NCI-H226 (cell line): ENCODE measurements at places on chromosomes 7 and 10.

GRCh38 chr7:44147026-44147991, 6.2 kb upstream of the MYL7 start:
- DNase-seq = no peak

- no peak for DNase-seq
These were observed 77.5 kb upstream of the CACUL1 start for GRCh38 chr10:118832241-118832651.

DNA sequence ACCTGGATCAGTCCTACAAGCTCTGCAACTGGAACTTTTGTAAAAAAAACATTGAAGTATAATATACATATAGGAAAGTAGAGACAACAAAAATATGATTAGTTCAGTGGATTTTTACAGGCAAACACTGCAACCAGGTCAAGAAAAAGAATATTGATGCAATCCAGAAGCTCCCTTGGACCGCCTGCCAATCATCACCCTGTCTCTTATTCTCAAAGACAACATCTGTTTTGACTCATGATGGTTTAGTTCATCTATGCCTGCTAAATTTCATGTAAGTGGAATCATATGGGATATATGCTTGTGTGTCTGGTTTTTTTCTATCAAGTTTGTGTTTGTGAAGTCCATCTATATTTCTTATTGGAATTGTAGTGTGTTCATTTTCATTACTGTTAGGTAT, 7.7 kb upstream of the HYCC1 start:
- no peak for DNase-seq

DNA sequence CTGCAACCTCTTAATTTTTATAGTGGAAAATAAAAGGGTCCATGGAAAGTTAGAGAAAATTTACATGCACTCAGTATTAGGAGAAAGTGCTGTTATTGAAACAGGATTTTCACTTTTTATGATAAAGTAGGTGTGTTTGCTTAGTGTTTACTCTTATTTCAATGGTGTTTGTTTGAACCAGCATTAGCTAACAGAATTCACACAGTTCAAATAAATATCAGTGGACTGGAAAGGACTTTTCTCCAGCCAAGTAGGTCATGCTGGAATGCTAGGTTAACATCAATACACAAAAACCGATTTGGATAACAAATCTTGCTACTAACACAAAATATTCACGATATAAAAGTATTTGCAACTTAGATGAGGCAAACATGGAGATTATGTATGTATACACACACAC, 49.4 kb upstream of the BET1 start:
- no peak for DNase-seq

DNA sequence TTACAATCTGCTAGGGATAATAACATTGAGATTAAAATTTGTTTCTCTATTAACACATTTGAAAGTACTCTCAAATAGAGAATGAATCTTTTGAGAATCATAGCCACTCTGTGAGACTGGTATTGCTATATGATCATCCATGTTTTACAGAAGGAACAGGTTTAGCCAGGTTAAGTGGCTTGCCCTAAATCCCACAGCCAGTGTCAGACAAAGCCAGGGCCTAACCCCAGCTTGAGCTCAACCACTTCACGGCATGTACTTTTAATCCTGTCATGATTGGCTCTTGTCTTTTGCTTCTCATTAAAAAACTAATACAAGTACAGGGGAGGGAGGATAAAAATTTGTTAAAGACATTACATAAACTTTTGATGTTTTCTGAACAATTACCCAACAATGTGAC, 3.8 kb upstream of the ZNRF2 start:
- DNase-seq = no peak

- DNase-seq = no peak
These were observed 70.5 kb upstream of the ABI1 start for GRCh38 chr10:26931223-26931622.

- no peak for DNase-seq
These were observed 76.0 kb downstream of the AASS start for GRCh38 chr7:122068046-122068445.

DNA sequence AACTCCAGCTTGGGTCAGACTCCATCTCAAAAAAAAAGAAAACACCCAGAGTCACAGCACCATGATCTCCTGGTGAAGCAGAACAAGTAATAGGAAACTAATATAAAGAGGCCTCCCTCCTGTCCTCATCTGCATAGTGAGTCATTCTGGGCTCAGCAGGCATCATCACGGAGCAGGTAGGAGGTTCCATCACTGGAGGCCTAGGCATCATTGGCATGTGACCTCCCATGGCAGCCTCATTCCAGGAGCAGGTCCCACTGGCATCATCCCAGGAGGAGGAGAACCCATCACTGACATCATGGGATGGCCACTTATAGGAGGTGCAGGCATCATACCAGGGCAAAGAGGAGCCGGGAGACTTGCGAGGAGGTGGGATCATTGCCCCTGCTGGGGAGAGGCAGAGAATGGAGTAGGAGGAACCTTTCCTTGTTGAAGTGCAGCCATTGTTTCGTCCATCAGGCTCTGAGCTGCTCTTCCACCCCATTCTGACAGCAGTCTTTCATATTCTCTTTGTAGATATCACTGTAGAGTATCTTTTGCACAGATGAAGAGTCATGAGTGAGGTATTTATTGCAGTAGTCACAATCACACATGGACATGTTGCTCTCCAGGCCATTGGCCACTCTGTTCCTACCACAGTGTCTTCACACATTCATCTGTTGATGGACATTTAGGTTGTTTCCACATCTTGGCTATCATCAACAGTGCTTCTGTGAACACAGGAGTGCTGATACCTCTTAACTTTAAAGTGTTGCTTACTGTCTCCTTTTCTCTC, 73.8 kb downstream of the OSBPL3 start:
- peak; percentile 100 for DNase-seq

DNA sequence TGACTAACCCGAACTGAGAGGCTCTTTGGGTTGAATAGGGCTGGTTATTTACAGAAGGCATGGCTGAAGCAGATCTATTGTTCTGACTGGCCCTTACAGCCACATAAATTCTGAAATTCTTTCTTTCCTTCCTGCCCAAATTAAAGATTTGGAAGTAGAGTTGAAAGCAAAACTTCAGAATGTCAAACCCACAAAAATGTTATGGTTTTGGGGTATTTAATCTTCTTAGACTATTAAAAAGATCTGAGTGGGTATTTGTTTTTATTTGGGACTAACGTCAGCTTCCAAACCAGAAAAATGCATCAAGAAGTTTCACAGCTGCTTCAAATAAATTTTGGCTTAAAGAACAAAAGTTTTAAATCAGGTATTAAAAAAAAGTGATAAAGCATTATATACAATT, 124.5 kb downstream of the AHR start:
- no peak for DNase-seq

- DNase-seq = no peak
These were observed 1.7 kb downstream of the SHTN1 start for GRCh38 chr10:117003336-117003735.

GRCh38 chr10:132384618-132385388, 12.2 kb upstream of the PWWP2B start:
- no peak for DNase-seq

GRCh38 chr7:125561006-125561405, 631.4 kb upstream of the POT1 start:
- DNase-seq = no peak

DNA sequence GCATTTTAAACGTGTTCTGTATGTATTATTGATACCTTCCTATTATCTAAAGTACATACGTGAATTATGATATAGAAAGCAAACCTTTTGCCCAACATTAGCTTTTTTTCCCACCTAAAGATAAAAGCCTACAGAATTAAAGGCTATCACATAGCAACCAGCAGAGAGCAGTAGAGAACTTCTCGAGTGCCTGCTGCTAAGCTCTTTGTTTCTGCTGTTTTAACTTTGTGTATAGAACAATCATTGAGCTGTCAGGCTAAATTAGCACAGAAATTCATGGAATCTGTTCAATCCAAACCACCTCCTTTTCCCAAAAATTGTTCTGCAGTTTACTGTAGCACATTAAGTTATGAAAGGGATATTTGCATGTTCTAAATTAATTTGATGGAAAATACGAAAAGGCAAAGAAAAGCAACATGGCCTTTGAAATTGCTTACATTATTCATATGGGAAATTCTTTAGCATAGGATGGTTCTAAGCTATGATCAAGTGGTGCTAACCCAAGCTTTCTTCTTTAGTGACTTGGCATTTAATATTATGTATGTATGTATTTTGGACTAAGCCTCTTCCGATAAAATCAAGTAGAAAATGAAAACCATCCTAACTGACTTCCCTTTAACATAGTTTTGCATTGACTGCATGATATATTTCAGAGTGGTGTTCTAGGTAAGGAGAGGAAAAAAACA, 1288.5 kb downstream of the GATA3 start:
- DNase-seq = peak; percentile 24

GRCh38 chr7:96497567-96497966, 175.7 kb upstream of the SLC25A13 start:
- DNase-seq = no peak

DNA sequence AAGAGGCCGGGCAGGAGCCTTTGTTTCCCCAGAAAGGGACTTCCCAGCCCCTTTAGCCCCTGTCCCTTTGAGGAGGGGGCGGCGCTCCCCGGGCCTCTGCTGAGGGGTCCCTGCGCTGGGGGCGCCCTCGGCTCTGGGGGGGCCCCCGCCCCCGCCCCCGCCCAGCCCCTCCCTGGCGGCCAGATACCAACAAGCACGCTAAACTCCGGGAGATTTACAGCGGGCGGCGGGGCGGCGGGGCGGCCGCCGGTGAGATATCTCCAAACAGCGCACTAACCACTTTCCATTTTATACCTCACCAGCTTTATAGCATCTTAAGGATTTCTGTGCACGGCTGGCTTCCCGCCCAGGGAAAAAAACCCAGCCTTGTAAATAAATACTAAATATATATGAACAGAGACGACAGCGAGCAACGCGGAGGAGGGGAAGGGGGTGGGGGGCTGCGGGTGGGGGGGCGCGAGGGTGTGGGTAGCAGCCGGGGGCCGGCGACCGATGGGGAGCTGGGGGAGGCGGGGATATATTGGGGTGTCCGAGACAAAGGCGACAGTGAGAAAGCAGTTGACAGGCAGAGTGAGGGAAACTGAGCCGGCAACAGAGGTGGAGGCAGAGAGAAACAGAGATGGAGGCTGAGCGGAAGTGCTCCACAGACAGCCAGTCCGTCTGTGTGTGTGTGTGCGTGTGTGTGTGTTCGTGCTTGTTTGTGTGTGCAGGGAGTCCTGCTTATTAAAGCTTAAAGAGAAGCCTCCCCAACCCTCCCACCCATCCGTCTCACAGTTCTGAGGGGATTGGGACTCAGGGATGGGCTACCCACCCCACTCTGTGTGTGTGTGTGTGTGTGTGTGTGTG, 85.8 kb downstream of the HIF1AN start:
- no peak for DNase-seq

- DNase-seq = no peak
These were observed 3.0 kb downstream of the HOXA1 start for GRCh38 chr7:27092819-27093110.

- DNase-seq = no peak
These were observed 722.6 kb downstream of the GATA3 start for GRCh38 chr10:8776926-8777622.

DNA sequence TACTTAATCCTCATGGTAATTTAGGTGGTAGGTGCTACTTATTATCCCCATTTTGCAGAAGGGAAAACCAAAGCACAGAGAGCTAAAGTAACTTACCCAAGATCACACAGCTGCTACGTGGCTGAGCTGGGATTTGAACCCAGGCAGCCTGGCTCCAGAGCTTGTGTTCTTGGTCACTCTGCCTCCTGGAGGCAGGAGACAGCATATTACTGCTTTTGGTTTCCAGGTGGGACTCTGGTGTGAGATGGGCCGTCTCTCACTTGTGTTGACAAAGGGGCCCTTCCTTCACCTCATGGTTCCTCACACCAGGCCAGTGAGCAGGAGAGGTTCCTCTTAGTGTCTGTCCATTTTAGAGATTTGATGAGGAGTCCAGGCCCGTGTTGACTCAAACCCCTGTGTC, 79.8 kb upstream of the PPIF start:
- DNase-seq = no peak

DNA sequence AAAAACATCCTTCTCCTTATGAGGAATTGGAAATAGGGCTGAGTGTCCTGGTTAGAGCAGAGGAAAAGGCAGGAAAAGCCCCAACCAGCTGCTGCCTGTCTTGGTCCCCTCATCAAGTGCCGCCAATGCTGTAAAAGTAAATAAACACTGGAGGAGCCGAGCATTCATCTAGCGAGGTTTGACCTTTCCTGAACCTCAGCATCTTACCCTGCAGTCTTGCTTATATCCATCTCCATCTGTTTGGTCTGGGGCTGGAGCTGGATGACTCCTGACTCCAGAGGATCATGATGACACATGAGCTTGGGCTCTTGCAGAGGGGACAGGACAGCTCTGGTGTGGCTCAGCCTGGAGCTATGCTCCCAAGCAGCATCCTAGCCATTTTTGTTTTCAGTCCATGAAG, 501.1 kb downstream of the TNS3 start:
- no peak for DNase-seq

- DNase-seq = peak; percentile 100
These were observed 22.3 kb downstream of the BZW2 start for GRCh38 chr7:16668049-16668858.

DNA sequence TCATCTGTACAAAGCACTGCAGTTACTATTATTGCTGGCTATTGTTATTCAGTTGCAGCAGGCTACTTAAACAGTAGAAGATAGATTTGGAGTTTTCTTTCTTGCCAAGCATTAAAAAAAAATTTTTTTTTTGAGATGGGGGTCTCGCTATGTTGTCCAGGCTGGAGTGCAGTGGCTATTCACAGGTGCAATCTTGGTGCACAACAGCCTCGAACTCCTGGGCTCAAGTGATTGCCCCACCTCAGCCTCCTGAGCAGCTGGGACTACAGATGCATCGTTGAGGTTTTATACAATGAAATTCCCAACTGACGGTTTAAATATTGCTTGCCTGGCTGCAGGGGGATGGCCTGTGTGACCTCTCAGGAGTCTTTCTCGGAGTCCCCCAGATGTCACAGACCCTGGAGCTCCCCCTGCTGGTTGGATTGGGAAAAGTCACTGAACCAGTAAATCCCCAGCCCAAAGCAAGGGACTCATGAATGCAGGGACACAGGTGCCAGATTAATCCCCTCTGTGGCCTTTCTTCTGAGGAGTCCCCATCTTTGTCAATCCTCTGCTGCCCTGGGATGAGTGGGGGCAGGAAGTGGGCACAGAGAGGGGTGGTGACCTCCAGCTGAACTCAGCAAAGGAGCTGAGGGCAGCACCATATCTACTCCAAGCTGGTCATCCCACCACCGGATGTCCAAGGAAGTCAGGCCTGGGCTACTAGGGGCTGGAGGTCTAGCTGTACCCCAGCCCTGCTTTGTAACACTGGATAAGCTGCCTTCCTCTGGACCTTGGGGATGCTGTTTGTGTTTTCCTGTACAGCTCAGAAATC, 149.6 kb downstream of the C10orf105 start:
- no peak for DNase-seq

GRCh38 chr7:50655490-50655889, 90.3 kb upstream of the DDC start:
- DNase-seq = no peak
